ENCODE measurements at places on chromosomes 12 and 14.
A peak's percentile ranks its signal among the peaks of the same experiment; 100 is the strongest.

- DNase-seq = peak; percentile 20
Measured at GRCh38 chr12:116123451-116124258, 153.8 kb downstream of the MED13L start.

DNA sequence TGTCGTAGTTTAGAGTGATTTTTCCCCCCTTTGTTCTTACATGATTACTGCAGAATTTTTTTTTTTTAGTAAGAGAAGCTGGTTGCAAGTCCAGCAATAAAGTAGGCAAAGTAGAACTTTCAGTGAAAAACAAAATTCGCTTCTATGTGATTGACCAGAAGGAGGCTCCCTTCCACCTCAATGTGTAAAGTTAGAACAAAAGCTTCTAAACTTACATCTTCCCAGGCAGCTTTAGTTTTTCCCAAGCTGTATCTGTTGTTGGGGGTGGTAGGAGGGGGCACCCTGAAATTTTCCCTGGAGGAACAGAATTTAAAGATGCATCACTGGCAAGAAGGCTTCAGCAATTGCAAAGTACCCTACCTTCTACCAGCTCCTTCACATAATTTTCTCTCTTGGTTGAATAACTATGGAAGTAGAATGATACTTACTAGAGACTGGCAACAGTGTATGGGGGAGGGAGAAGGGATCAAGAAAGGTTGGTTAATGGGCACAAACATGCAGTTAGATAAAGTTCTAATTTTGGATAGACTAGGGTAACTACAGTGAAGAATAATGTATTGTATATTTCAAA is 87.3 kb upstream of the E2F7 start:
- no peak for DNase-seq

DNA sequence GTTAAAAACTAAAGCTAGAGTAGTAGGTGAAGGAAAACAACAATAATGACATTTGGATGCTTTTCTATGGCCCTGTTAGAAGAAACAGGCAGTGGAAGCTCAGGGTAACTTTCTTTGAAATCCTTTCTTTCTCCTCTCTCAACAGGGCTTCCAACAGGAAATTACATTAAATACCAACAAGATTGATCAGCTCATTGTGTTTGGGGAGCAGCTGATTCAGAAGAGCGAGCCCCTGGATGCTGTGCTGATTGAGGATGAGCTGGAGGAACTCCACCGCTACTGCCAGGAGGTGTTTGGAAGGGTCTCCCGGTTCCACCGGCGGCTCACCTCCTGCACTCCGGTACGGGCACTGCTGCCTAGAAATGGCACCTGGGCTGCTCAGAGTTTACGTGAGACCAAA is 81.5 kb downstream of the ESR2 start:
- DNase-seq = no peak

DNA sequence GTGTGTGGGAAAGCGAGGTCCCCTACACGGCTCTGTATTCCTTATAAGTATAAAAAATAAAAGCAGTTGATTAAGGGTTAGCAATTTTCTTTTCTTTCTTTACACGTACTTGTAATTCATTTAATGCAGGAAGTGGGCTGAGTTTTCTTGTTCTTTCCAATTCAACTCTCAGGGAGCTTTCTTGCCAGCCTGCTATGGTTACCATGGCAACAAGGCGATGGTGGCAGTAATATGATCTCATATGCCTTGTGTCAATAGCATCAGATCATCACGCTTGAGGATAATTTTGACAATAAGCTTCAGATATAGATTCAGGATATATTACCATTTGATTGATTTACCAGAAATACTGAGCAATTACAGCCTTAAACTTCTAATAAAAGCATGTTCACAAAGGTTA is 466.5 kb downstream of the APAF1 start:
- peak; percentile 15 for DNase-seq

GRCh38 chr12:63382930-63383329 is 231.9 kb upstream of the AVPR1A start:
- no peak for DNase-seq

DNA sequence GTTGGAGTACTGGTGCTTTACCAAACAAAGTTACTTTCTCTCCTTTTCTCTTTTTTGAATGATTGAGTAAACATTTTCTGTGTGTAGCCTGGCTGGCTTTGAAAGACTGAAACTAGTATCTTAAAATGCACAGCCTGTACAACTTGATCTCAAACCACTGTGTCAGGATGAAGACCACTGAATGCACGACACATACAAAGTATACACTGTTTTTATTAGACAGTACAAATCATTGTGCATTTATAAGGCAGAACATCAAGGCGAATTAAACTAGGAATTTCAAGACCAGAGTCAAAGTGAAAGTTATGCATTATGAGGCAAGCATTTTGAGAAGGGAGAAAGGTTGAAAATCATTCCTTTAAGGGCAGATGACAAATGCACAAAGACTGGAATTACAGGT is 59.0 kb downstream of the PIWIL1 start:
- no peak for DNase-seq

DNA sequence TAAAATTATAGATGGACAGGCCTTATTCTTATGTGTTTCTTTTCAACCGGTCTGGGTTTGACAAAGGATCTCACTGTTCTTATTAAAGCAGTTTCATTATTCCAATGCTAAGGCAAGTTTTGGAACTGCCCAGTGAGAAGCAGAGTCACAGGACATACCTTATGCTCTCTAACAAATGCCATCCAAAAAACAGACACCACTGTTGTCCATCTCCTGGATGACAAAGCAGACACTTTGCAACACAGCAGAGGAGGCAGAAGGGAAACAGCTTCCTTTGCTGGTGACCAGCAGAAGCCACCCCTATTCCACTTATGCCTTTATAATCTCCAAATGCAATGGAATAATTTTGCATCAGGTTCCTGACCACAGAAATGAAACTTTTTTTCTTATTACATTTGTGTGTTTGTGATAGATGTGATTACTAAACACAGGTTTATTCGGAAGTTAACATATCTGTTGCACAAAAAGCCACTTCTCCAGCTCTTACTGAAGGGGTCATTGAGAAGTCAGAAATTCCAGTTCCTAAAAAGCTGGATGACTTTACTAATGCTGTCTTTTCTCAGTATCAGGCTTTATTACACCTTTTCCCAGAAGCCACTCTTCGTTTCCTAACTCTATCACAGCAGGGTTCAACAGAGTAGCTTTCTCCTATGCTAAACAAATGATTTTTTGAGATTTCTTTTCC is 115.6 kb downstream of the BTG1 start:
- DNase-seq = no peak

All from nephron progenitor cell (in vitro differentiated cells).